ENCODE measurements at places on chromosomes 12 and 14.

DNA sequence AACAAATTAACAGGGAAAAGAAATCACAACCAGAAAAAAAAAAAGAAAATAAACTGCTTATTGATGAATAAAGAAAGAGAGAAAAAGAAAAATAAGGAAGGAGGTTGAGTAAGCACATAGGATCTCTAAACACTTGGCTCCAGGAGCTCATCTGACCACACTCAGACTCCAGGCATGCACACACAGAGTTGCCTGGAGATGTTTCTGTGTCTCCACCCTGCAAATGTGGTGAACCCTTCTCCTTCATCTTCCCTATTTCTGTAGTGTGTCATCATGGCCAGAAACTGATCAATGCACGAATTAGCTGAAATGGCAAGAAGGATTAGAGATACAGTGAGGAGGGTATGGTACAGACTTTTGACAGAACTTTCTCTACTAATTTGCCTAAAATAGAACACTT, 20.2 kb downstream of the OR4N2 start:
- no peak for DNase-seq

DNA sequence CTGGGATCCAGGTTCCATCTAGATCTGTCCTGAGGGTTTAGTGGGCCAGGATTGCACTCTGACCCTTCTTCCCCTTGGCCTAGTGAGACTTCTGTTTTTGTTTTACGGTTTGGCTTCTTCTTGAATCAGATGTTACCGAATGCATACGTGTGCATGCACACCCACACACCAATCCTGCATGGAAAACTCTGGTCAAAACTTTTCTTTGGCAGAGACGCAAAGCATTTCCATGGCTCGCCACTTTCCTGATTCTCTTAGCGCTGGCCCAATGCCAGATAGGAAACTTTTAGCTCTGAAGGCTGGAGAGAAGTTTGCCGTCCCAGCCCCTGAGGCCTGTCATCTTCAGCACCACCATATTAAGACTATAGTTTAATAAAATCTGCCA, 67.4 kb upstream of the ACTN1 start:
- DNase-seq: no peak

GRCh38 chr14:28876572-28876945, 110.0 kb downstream of the FOXG1 start:
- no peak for DNase-seq

- no peak for DNase-seq
Observed at GRCh38 chr12:10735428-10735827, 12.3 kb upstream of the YBX3 start.

DNA sequence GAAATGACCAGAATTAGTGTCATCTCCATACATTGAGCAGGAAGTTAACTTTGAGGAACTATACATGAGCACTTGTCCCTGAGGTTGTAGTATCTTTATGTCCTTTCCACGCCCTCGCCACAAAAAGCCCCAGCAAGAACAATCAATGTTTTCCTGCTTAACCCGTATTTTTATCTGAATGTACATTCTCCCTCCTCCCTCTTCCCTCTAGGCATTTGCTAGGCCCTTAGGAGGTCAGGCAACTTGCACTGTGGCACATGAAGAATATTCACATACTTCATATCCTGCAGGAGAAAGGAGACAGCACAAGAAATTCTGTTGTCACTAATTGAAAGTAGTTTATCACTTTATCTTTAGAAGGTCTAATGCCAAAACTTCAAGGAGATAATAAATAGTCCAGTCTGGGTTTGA, 18.1 kb upstream of the DUSP6 start:
- no peak for DNase-seq

GRCh38 chr12:85740186-85740585, 96.0 kb downstream of the RASSF9 start:
- no peak for DNase-seq

DNA sequence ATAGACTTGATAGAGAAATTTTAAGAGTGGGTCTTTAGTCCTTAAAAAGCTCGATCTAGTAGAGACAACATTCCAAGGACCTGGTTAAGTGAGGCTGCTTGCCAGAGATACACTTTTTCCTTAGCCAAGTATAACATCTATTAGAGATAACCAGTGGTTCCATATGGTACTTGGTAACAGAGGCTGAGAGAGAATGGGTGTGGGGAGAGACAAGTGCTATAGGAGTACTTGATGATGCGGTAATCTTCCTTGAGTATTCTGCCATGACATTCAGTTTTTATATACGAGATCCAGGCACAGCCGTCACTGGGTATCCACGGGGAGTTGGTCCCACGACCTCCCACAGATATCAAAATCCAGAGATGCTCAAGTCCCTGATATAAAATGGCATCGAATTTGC, 77.4 kb upstream of the REP15 start:
- DNase-seq: no peak

DNA sequence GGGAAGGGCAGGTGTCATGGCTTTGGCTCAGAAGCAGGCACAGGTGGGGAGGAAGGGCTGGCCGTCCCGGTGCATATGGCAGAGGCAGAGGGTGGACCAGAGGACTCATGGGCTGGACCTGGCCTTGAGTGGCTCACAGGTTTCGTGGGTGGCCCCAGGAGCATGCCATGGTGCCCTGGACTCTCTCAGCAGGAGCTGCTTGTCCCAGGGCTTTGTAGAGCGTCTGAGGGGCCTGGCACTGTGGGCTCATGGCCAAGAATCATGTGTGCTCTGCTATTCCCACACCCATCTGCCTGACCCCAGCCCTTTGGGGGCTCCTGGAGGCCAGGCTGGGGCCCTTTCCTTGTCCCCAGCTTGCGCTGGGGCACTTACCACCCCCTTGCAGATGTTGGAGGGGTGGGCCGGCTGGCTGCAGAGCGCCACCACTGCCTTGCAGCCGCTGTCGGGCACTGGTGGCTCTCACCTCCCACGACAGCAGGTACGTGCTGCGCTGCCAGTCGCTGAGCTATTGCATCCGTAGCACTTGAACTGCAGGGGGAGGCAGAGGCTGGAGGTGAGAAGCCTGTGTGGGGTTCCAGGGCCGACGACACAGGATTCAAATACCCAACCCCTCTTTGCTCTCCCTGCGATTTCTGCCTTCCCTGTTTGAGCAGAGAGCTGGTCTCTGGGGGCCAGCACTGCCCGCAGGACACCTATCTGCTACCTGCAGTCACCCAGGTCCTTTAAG, 187.4 kb upstream of the PRMT8 start:
- DNase-seq: no peak

DNA sequence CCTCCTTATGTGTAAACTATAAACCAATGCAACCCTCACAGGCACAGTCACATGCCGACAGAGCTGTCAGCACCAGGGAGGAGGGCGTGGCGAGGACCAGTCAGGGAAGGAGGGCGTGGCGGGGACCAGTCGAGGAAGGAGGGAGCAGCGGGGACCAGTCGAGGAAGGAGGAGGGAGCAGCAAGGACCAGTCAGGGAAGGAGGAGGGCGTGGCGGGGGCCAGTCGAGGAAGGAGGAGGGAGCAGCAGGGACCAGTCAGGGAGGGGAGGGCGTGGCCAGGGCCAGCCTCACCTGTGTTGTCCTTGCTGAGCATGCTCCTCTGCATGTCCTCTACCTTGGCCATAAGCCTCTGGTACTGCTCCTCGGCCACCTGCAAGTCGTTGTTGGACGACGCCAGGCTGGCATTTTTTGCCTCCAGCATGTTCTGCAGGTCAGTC, 24.2 kb downstream of the GOLGA3 start:
- no peak for DNase-seq

GRCh38 chr12:89884416-89884898, 175.8 kb upstream of the ATP2B1 start:
- DNase-seq: no peak

DNA sequence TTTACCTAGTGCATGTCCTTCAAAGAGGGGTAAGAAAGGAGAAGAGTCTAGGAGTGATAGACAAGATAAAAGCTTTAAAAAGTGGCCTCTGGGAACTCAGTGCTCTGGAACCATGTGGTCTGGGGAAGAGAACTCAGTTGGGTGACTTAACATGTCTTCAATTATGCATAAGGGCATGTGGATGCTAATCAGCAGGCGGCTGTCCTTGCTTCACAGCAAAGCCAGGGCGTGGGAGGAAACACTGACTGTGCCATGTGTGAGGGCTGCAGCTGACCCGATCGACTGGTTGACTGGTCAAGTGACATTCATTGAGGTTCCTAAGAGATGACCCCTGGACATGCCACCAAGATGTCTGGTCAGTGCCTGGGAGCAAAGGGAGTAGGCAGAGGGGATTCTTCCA, 1053.8 kb downstream of the BCL11B start:
- no peak for DNase-seq

DNA sequence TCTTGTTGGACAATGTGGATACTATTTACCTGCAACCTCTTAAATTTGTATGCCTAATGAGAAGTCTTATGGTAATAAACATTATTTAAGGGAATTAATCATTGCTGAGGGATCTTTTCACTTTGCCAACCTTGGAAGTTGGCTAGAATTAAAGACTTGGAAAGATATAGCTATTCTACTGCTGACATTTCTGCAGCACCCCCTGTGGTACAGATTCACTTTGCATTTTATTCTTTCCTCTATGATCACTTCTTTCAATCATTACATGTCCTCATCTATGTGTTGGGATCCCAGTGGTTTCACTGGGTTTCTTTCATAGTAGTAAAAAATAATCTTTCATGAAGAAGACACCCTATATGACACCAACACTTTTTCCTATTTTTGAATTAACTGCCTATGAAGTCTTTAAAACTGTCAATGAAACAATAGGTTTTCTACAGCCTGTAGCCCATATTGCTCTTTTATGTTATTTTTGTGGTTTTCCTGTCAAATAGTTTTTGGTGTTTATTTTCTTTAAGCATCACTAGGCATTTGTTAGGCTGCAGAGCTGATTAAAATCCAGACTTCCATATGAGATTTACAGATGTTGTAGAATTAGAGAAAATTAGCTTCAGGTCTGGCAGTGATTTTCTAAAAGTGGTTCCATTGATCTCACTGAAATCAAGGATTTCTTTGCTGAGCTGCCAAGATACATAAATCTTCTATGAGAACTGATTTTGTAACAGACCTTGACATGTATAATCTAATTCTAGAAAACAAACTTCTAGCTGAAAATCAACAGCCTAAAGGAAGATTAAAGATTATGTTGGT, 256.1 kb downstream of the NAV3 start:
- DNase-seq: no peak

DNA sequence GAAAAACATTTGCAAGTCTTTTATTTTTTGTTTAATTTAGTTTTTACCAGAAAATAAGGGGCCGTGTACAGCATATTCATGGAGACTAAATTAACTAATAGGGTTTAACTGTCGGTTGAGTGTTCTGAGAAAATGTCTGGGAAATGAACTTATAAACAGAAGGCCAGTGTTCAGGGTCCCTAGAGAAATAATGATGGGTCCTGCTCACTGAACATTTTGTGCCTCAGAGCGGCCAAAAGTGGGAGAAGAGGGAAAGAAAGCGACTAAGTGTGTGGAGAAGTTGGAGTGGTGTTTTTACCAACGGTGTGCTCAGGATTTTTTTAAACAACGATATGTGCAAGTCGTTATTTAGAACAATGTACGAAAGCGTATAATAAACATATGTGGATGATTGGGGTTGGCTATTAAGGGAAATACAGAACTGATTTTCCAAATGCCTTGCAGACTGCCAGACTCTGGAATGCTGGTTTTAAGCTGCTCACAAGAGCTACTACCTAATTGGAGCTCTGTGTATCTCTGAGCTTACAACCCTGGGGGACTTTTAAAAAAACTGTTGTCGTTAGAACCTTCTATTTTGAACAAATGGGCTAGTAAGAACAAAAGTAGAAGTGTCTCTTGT, 166.7 kb downstream of the SLC38A4 start:
- no peak for DNase-seq

DNA sequence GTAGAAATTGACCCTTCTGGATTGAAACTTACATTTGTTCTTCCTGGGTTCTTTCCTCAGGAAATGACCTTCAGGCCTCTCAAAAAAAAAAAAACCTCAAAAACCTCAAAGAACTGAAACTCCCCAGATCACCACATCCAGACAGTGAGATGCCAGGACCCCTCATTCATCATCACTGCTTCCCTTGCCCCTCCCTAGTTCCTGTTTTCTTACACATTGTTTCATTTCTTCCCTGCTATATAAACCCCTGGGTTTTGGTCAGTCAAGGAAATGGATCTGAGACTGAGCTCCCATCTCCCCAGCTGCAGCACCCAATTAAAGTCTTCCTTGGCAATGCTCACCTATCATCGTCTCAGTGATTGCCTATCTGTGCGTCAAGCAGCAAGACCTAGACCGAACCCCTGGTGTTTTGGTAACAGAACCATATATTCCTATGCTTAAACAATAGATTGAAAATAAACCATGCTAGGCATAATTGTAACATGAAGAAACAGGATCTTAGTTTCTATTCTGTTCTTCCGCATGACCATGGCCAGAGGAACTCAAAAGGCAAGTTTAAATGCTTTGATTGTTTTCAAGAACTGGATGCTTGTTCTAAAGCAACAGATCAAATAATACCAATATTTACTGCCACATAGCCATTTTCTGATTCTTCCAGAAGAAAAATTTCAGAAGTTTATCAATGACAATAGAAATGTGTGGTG, 108.0 kb upstream of the MAX start:
- peak; percentile 30 for DNase-seq

DNA sequence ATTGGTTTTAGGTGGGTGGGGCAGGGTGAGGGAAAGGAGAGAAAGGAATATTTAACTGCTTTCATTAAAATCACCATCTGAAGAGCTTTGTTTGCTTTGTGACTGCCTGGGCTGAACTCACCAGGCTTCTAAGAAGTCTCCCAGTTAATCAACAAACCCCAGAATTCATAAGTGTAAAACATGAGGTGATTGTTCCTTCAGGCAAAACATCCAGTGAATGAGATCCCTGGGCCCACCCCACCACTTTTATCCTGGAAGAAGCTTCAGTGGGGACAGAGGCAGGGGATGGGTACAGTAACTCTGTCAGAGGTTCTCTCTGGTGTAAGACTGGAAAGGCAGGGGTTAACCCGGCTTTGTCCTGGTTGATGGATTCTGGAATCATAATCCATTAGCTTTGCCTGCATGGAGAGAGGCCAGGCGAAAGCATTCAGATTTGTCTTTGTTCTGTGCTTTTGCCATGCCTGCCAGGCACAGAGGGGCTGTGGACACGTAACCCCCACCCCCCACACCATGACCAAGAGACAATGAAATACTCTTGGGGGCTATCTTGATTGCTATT, 16.7 kb downstream of the PDE1B start:
- no peak for DNase-seq

DNA sequence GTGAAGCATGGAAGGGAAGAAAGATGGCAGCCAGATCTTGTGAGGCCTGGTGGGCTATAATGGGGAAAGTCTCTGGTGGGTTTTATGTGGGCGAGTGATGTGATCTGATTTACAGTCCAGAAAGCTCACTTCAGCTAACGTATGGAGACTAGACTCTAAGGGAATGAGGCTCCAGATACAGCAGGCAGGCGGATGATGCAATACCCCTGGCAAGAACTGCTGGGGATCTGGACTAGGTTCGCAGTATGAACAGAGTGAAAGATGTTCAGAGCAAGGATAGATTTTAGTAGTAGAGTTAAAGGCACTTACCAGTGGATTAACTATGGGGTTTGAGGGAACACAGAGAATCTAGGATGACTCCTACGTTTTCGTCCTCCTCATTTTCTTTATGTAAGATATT, 253.1 kb downstream of the ANO2 start:
- no peak for DNase-seq
